ENCODE measurements at places on chromosomes 4 and X.

- no peak for DNase-seq
Measured at GRCh38 chr4:176575141-176575730, 217.5 kb downstream of the VEGFC start.

DNA sequence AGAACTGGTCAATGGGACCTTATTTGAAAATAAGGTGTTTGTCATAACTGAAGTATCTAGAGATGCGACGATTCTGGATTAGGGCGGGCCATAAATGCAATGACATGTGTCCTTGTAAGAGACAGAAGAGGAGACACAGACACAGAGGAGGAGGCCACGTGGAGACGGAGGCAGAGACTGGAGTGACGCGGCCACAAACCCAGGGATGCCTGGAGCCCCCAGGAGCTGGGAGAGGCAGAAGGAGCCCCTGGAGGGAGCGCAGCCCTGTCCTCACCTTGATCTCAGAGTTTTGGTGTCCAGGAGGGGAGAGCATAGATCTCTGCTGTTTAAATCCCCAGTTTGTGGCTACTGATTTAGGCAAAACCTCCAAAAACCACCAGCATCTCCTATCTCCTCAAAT is 5.0 kb downstream of the GTPBP6 start:
- no peak for DNase-seq

GRCh38 chrX:41308884-41309647 is 24.9 kb upstream of the DDX3X start:
- no peak for DNase-seq

- DNase-seq: no peak
Measured at GRCh38 chr4:158739600-158739999, 16.4 kb upstream of the PPID start.

GRCh38 chr4:182400790-182401189 is 157.6 kb downstream of the TENM3 start:
- no peak for DNase-seq

GRCh38 chr4:150149381-150149780 is 71.1 kb downstream of the DCLK2 start:
- DNase-seq: no peak

DNA sequence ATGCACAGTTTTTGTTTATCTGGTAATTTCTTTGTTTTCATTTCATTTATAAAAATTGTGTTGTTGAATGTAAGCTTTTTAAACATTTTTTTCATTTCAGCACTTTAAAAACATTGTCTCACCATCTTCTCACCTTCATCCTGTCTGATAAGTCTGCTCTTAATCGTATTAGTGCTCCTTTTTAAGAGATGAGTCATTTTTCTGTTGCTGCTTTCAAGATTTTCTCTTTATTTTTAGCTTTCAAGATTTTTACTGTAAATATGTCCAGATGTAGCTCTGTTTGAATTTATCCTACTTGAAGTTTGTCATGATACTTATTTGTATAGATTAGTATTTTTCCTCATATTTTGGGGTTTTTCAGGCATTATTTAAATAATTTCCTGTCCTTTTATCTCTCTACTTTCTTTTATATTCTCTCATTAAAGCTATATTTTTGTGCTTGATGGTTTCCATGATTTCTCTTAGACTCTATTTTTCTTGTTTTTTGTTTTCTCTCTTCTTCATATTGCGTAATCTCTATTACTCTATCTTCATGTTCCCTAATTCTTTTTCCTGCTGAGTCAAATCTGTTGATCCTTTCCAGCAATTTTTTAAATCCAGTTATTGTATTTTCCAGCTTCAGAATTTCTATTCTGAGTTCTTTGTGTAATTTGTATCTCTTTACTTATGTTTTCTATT is 1400.4 kb upstream of the PCDH7 start:
- DNase-seq: no peak
